Dorsolateral prefrontal cortex (tissue), 122 donors: ENCODE measurements at places on chromosomes 2 and 18.
A peak's percentile ranks its signal among the peaks of the same experiment; 100 is the strongest.

DNA sequence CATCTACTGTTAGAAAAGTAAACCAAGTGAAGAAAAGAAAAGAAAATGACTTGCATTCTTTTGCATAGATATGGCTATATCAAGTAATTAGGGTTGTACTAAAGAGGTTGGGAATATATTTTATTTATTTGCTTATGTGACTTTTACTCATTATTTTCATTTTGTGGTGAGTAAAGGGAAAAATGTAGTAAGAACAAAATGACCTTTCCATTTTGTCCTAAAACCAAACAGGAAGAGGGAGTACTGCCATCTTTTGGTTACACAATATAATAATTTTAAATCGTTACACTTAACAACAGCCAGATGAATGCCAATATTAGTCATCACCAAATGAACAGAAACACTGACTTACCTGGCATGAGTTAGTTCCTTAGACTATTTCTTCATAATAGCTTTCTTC lies 47.3 kb upstream of the NDUFV2 start:
- DNase-seq, result no peak

DNA sequence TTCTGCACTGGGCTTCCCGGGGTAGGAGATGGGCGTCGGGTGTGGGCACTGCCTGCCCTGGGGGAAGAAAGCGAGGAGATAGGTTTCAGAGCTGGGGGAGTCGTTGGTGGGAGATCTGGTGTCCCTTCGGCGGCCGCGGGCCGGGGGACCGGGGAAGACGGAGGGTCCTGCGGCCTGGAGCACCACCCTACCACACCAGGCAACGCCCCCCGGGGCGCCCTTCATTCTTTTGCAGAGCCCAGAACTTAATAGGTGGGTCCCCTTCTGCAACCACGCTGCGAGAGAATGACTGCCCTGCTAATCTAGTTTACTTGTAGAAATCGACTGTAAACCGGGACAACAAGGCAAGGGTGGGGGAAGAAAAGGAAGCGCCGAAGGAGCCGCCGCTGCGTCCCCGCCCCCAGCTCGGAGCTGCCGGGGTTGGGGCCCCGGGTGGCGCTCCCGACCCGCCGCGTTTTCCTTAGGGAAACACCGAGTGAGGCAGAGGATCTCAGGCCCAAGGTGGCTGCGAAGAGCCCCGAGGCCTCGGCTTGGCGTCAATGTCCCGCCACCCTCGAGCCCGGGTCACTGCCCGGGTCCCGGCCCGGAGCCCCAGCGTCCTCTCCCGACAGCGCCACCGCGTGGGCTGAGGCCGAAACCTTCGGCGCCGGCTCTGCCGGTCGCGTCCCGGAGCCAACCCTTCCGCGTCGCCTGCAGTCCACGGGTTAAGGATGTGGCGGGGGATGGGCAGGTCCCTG lies 5.4 kb upstream of the SATB2 start:
- DNase-seq, result peak; percentile 59

- no peak for DNase-seq
Measured at GRCh38 chr2:81283081-81283480, 978.5 kb upstream of the LRRTM1 start.

- no peak for DNase-seq
Measured at GRCh38 chr2:240205348-240205747, 64.9 kb upstream of the OTOS start.

DNA sequence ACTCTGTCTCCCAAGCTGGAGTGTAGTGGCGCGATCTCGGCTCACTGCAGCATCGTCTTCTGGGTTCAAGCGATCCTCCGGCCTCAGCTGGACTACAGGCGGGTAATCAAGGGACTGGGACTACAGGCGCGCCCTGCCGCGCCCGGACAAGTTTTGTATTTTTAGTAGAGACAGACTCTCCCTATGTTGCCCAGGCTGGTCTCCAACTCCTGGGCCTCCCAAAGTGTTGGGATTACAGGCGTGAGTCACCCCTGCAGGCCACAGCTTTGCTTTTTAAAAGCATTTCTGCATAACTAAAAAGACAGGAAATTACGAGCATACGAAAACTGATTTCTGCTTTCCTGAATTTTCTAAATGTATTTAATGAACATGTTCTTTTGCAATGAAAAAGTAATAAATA lies 916 bp upstream of the OSBPL1A start:
- DNase-seq, result no peak

GRCh38 chr2:2536416-2537056 lies 205.5 kb upstream of the MYT1L start:
- DNase-seq, result no peak

- DNase-seq, result no peak
Measured at GRCh38 chr2:241617431-241618154, 19.4 kb downstream of the THAP4 start.

DNA sequence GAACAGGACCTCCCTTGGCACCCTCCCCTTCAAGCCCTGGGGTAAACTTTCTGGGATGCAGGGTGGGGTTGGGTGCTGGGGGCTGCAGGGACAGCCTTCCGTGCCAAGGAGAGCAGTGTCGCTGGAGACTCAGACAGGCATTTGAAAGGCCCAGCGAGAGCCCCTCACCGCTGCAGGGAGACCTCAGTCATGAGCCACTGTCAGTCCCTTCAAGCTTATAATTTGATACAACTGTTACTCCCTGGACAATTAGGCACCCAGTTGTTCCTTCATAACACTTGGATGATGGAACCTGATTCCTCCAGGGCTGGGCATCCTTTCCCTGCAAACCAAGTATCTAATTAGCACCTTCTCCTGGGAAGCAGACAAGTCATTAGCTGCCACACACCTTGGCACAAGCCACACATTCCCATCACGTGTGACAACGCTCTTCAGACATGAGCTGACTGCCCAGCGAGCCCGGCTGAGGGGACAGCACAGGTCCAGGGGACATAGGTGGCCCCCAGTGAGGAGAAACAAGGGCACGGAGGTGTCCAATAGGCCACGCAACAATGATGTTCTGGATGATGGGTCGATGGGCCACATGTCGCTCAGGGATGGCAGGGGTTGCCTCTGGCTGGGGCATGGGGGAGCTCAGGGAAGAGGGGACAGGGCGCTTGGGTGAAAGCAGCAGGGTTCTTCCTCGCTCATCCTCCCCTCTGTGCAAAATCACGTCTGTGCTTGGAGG lies 59.6 kb downstream of the KCNF1 start:
- peak; percentile 28 for DNase-seq

- no peak for DNase-seq
Measured at GRCh38 chr2:172842511-172843265, 107.0 kb downstream of the RAPGEF4 start.

DNA sequence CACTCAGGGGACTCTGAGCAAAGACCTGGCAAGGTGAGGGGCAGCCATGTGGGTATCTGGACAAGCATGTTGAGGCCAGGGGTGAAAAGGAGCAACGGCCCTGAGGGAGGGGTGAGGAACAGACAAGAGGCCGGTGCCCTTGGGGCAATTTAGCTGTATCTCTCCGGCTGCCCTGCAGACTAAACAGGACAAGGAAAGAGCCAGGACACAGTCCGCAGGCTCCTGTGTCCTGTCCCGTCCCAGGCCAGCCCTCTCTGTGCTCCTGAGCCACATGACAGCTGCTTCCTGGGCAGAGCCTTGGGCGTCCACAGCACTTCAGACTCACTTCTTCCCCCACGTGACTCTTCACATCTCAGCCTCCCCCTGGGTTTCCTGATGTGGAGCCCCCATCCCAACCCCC lies 206.1 kb downstream of the KLHL29 start:
- DNase-seq, result no peak

DNA sequence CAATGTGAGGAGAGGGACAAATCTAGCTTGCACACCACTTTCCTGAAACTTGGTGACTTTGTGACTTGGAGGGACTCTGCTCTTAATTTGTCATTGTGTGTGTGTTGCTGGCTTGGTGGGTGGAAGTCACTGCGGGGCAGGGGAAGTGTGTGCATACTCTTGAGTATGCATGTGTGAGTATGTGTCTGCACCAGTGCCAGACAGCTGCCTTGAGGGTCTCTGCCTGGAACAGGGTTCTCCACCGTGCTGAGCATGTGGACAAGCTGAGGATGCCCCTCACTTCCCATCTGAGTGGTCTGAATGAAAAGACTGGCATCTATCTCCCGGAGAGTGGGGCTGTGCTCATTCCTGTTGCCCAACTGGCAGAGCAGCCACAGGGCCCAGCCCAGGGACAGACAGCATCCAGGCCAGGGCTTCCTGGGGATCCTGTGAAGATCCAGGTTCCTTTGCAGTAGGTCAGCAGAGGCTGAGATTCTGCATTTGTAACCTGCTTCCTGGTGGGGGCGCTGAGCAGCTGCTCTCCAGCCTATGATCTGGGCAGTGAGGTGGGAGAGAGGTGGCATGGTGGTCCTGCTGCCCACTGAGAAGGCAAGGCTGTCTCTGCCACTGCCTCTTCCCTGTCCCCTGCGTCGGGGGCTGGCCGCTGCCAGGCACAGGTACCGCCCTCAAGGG lies 138.9 kb upstream of the HAAO start:
- DNase-seq, result no peak
